HT-29 (cell line): ENCODE measurements at places on chromosomes 3 and 15. TPM values are rescaled to one million over a fixed set of nuclear protein-coding genes. Genes with fewer than 3 reads are reported as not detected.

GRCh38 chr3:151282921-151283320 is 4.6 kb upstream of the P2RY14 start:
- DNase-seq, result peak; percentile 85

DNA sequence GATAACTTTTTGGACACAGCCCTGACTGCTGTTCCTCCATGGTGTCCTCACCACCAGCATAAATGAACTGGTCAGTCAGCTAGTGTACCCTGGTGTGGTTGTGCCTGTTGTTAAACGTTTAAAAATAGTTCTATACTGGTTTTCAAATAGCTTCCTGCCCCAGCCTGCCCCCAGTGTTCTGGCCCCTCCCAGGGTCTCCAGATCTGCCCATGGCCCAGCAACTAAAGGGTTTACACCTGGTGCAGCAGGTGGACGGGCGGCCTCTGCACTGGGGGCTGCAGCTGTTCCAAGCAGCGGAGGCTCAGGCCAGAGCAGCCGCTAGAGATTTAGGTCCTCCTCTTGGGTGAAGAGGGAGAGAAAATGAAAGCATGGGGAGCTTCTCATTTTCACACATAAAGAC is 6.1 kb upstream of the NR2E3 start:
- DNase-seq, result no peak

GRCh38 chr3:50572158-50572557 is 2.8 kb downstream of the HEMK1 start:
- DNase-seq, result peak; percentile 72

DNA sequence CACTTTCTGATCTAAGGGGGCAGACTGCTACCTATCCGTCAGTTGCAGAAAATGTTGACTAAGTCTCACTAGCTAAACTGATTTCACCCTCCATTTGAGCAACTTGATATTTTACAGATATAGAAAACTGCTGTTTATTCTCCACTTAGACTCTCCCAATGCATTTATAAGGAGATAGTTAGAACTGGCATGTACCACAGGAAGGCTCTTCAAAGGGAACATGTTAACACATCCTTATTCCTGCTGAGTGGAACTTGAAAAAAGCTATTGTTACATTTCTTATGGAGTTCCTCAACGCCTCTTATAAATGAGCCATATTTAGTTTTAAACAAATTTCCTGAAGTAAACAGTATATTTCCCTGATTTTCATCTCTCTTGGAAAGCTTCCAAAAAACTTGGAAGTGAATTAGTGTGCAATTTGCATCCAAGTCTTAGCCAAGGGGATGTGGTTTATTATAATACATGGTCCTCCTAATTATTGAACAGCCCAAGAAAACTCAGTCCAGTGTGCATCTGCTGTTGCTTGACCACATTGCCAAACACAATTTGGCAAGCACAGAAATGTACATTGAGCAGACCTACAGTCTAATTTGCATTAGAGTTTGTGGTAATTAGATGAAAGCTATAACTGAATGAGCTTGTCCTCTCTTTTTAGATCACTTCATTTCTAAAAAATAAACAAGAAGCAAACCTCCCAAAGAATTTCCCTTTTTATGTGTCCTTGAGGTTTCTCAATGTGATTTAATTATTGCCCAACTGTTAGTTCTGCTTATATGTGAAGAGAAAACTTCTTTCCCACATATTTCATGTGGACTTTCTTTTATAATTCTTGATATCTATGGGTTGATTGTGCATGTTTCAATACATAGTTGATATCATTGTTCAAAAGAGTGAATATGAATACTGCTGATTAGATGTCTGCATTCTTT is 72.6 kb upstream of the DPH6 start:
- no peak for DNase-seq

- no peak for DNase-seq
Observed at GRCh38 chr3:49388289-49388820, 23.4 kb downstream of the RHOA start.

FAM174B gene
- 14.4 and 19.7 TPM in 2 replicates for total RNA-seq

SCAMP5 gene
- 0.86 and 3.0 TPM in 2 replicates for total RNA-seq

INSYN1 gene
- total RNA-seq, result not detected in 2 replicates

SAMMSON gene
- total RNA-seq, result not detected in 2 replicates
